ENCODE measurements at places on chromosomes 7 and 10. TPM values are rescaled to one million over a fixed set of nuclear protein-coding genes. Genes with fewer than 3 reads are reported as not detected.
A peak's percentile ranks its signal among the peaks of the same experiment; 100 is the strongest.

The TAS2R39 gene
- total RNA-seq, result not detected

DNA sequence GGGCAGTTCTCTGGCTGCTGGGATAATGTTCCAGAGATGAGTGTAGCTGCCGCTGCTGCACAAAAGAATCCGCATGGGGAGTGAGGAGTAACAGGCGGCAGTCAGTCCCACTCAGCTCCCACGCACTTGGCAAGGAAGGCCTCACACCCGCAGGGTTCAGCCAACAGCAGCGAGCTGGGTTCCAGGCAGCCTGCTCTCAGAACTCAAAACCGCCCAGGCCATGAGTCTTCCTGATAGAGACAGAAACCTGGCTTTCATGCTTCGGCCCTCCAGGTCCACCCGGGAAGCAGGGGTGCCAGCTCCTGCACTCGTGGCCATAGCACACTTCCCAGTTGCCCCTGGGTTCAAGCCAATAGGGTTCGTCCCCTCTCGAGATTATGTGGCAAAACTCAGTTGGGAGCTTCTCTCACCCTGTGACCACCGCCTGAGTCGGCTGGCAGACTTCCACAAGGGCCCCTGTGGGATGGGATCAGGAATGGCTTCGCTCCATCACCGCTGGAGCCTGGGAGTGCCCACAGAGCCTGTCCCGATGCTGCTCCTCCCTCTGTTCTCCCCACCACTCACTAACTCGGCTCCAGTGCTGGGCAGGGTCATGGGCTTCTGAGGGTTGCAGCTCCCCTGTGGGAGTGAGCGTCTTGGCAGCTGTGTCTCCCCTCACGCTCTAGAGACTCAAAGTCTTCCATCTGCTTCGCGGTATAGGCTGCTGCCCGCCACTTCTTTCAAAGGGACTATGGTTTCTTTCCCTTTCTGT lies 20.6 kb downstream of the CLRN3 start:
- peak; percentile 33 for DNase-seq

GRCh38 chr7:73847941-73848723 lies 5.8 kb upstream of the METTL27 start:
- DNase-seq, result no peak

The BTBD16 gene
- 1.2 TPM for total RNA-seq

GRCh38 chr10:132165416-132165980 lies 21.2 kb upstream of the DPYSL4 start:
- no peak for DNase-seq

GRCh38 chr7:29285861-29286260 lies 91.3 kb downstream of the CHN2 start:
- DNase-seq, result no peak

GRCh38 chr10:115989621-115990020 lies 283.4 kb downstream of the GFRA1 start:
- no peak for DNase-seq

- no peak for DNase-seq
Observed at GRCh38 chr7:44144426-44144967, 3.4 kb upstream of the MYL7 start.

- DNase-seq, result no peak
Observed at GRCh38 chr7:92632791-92633190, 42.6 kb upstream of the FAM133B start.

DNA sequence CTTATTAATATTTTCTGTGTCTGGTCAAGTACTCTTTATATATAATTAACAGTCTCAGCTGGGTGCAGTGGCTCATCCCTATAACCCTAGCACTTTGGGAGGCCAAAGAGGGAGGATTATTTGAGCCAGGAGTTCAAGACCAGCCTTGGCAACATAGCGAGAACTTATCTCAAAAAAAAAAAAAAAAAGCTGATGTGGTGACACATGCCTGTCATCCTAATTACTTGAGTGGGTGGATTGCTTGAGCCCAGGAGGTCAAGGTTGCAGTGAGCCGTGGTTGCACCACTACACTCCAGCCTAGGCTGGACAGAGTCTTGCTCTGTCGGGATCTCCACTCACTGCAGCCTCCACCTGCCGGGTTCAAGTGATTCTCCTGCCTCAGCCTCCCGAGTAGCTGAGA lies 6.7 kb upstream of the ELOVL3 start:
- DNase-seq, result no peak

The RBM33 gene
- total RNA-seq, result 29.4 TPM

GRCh38 chr7:152176797-152177196 lies 151.3 kb downstream of the GALNT11 start:
- no peak for DNase-seq

DNA sequence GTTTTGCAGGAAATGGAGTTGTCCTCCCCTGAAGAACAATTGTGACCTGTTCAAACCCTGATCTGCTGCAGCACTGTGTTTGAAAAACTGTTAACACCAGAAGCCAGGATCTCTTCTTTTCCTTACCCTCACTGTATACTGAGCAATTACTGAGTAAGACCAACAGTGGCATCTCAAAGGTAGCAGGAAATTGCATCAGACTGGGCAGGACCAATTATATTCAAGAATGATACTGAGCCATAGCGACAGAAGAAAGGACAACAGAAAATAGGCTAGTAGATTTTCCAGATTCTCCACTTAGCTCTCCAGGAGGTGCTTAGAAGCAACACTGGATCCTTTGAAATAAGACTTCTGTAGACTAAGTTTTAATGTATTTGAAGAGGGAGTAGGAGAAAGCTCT lies 57.4 kb upstream of the INHBA start:
- no peak for DNase-seq

DNA sequence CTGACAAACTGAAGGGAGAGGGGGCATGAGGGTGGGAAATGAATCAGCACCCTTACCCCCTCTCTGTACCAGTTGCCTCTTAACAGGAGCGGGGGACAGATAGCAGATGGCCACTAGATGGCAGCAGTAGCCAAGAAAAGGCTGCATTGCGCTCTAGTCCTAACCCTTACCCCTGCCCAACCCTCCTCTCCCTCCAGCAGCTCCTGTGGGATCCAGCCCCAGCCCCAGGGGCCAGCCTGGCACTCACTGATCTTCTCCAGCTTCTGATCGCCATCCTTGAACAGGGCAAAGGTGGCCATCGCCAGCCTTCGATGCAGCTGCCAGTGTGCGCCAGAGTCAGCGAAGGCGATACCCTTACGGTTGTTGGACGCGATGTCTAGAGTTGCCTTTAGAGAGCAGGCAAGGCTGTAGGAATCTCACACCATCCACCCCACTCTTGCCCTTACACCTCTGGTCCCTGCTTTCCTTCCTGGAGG lies 2.2 kb downstream of the CYP17A1 start:
- DNase-seq, result peak; percentile 82

The FOXI2 gene
- not detected for total RNA-seq

The SGCE gene
- total RNA-seq, result 64.9 TPM

The ZNF800 gene
- total RNA-seq, result 41.4 TPM

- no peak for DNase-seq
Observed at GRCh38 chr10:5609952-5610616, 56.3 kb downstream of the ASB13 start.

The SMKR1 gene
- total RNA-seq, result 3.9 TPM

DNA sequence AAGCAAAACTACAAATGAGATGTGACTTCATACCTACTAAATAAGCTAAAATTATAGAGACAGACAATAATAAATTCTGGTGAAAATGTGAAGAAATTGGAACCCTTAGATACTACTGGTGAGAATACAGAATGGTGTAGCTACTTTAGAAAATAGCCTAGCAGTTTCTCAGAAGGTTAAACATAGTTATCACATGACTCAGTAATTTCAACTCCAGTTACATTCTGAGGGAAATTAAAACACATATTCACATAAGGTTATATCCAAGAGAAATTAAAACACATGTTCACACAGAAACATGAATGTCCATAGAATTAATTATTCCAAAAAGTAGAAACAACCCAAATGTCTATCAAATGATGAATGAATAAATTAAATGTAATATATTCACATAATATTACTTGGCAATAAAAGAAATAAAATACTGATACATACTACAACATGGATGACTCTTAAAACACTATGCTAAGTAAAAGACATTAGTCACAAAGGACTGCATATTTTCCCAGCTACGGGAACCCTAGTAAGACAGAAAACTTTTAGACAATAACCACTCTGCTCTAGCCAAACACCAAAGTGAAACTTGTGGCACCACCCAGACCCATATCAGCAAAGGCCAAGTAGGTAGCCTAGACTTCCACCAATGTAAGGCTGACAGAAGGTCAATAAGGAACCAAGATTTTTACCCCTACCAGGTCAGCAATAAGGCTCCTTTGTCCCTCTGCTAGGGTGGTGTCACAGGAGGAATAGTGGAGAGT lies 25.1 kb downstream of the SLC25A40 start:
- DNase-seq, result peak; percentile 16

GRCh38 chr10:63593576-63593975 lies 72.4 kb downstream of the REEP3 start:
- DNase-seq, result no peak

DNA sequence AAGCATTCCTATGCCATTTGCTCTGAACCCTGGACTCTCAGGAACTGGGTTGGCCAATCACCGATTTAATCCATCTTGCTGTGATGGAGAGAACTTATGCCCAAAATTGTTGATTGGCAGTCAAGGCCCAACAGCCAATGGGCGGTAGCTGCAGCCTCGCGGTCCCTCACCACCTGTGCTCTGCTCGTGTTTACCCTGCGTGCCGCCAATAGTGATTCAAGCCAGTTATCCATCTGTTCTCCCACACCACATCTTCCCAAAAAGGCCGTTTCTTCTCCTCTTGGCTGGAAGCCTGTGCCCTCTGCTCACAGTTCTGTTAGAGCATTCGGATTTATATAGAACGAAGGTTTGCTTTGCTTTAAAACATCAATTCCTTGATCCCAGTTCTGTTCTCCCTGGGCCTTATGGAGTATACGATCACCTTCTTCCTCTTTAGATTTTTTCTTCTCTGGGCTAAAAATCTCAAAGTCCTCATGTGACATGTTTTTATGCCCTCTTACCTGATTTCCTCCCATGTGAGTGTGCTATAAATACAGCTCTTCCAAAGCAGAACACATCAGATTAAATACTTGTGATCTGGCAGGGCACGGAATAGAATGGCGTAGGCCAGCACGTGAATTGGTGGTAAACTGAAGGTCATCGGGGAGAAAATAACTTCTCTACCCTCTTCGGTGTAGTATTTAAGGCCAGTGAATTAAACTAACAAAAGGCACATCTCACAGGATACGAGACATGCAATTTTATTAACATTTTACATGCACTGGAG lies 212.8 kb downstream of the NSUN6 start:
- no peak for DNase-seq

DNA sequence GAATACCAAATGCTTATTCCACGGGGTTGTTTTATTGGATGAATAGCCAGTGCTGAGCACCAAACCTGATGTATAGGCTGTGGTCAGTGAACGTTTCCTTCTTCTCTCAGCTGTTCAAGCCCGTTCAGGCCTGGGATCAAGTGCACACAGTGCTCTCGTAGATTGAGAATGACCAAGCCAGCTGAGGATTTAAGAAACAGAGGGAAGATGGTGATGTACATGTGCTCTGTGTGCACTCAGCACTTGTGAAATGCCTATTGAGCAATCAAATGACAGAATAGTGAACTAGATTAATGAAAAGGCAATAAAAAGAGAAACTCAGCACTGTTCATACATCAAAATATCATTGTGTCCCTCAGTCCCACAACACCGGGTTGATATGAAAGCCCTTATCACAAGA lies 302.5 kb downstream of the BMPER start:
- DNase-seq, result no peak

The ACSM6 gene
- total RNA-seq, result not detected

- no peak for DNase-seq
Observed at GRCh38 chr7:27518561-27519350, 143.9 kb downstream of the HIBADH start.

DNA sequence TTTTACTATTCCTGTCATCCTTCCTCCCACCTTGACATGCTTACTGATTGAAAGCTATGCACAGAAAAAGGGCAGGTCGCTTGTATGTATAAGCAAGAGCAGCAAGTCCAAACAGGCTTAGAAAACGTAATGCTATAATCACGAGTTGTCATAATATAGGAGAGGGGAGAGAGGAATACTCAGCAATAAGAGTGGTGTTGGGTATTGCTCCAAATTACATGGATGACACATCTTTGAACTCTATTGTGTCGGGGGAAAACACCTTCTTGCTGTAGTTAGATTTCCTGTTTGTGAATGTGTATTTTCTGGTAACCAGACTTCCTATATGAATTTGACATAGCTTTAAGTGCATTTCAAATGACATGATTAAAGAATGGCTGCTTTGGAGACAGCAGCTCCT lies 7.5 kb downstream of the MET start:
- no peak for DNase-seq

GRCh38 chr10:59037018-59037389 lies 139.4 kb upstream of the PHYHIPL start:
- DNase-seq, result no peak

DNA sequence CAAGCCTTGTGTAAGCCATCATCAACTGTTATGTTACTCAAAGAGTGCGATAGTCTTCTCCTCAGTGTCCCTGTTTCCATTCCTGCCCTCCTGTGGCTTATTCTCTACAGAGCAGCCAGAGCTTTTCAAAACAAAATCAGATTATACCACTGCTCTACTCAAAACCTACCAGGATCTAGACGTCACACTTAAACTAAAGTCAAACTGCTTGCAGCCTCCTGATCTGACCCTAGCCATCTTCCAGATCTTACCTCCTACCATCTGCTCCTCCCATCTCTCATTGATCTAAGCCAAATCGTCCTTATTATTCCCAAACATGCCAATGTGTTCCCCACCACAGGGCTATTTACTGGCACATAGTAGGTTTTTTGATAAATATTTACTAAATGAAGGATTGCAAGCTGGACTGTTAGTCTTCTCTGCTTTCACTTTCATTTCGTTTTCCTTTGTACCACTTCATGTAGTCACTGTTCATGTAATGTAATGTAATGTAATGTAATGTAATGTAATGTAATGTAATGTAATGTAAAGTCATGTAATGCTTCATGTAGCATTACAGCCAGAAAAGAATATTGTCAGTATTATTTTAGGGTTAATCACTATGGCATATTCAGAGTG lies 116.1 kb downstream of the GPR37 start:
- DNase-seq, result no peak

DNA sequence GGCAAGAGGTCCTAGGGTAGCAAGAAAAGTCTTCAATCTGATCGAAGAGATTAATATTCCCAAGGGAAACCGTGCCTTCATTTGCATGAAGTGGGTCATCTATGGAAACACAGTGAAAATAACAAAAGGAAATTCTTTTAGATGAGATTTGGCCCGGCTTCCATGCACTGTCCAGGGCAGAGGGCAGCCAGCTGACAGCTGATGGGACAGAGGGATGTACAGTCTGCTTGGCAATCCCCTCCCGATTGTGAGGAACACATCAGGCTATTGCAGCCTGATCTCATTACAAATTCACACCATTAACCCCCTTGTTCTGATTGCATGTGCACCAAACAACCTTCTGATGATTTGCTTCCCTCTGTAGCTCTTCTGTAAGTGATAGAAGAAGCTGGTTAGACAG lies 105.3 kb downstream of the FRMD4A start:
- DNase-seq, result peak; percentile 31

All from myocyte (in vitro differentiated cells).